Activated CD4-positive, alpha-beta T cell treated with anti-CD3 and anti-CD28 coated beads for 36 hours (primary cell): ENCODE measurements at places on chromosomes 6 and 20. TPM values are rescaled to one million over a fixed set of nuclear protein-coding genes. Genes with fewer than 3 reads are reported as not detected.

DNA sequence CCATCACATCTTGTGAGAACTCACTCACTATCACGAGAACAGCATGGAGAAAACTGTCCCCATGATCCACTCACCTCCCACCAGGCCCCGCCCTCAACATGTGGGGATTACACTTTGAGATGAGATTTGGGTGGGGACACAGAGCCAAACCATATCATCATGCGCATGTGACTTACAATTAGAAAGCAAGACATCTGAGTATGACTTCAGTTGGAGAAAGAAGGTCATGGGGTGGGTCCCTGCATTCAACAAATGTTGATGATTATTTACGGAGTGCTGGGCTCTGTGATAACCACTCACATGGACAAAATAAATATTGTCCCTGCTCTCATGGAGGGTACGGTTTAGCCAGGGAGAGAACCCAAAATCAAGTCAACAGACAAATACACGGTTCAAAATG, 37.9 kb downstream of the VSTM2L start:
- no peak for DNase-seq

GRCh38 chr6:119497988-119498727, 148.6 kb upstream of the MAN1A1 start:
- no peak for DNase-seq

DNA sequence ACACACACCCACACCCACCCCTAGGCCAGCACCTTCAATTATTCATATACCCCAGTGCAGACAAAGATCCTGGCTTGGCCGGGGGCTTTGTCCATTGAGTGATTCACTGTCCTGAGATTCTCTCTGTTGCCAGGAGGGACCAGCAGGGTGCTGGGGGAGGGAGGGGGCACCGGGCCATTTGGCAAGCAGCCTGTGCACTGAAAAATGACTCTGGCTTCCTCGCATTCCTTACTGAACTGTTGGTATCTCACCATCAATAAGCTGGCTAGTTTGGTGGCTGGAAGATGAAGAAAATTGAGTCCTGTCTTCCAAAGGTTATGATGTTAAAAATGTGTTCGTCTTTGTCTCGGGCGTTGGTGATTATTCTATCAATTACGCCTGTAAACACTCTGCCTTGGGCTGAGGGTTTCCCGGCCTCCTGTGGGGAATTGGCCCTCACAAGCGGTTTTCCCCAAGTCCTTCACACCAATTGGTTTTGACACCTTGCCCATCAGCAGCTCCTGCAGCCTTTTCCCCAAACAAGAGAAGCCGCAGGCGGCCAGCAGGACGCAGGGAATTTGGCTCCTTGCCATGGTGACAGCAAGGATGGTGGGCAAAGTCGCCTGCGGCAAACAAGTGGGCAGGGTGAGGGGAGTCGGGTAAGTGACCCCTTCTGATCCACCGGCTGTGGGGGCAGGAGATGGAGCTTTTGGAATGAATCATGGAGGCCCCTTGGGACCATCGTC, 4.9 kb downstream of the VSTM2L start:
- DNase-seq: no peak

DNA sequence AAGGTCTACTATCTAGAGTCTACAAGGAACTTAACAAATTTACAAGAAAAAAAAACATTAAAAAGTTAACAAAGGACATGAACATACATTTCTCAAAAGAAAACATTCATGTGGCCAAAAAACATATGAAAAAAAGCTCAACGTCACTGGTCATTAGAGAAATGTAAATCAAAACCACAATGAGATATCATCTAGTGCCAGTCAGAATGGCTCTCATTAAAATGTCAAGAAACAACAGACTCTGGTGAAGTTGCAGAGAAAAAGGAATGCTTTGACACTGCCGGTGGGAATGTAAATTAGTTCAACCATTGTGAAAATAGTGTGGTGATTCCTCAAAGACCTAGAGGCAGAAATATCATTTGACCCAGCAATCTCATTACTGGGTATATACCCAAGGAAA, 48.3 kb downstream of the OGFRL1 start:
- no peak for DNase-seq

GRCh38 chr6:68427630-68428029, 207.5 kb upstream of the ADGRB3 start:
- no peak for DNase-seq

DNA sequence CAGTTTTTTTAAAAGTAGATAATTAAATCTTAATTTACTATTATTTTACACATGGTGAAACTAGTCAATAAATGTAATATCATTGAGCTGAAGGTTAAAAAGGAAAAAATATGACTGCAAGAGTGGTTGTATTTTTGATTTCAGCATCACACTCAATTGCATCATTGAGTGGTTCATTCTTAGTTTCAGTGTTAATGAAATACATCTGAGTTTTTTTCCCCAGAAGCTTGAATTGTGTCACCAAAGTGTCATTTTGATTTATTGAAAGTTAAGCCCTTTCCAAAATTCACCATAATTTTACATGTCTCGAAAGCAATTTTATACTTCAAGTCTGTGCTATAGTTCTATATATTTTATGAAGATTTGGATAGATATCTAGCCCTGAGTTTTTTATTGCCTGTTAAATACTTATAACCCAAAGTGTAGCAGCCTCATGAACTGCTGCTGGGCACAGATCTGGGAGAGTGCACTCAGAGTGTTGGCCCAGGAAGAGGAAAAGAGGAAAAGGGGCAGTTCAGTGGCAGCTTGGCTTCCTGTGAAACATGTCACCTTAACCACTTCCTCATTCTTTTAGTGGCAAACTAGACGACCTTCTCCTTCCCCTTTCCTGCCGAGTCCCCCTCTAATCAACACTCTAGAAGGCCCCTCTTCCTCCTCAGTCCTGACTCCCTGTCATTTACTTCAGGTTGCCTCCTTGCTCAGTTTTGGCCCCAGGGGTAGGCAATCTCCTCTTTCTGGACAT, 140.7 kb downstream of the ESR1 start:
- no peak for DNase-seq

DNA sequence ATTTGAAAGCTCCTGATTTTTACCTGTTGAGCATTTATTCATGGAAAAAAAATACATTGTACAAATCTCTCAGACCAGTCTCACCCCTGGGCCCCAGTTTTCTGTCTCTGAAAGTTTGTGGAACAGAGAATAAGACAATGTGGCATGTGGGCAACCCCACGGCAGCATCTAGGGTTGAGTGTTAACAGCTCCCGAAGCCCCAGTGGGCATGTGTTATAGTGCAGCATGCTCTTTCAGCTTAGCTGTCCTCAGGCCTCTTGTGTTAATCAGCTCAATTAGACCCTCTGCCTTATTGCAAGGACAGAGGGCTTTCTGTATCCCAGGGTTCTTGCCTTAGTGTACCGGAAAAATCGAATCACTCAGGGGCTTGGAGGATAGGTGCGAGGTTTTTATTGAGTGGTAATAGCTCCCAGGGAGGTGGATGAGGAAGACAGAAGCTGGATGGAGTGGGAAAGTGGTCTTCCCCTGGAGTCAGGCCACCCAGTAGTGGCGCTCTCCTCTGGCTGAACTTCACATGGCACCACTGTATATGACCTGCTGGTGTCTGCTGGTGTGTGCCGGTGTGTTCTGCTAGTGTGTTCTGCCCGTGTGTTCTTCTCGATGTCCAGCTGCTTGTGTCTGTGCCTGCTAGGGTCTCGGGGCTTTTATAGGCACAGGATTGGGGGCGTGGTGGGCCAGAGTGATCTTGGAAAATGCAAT, 382.8 kb downstream of the EPM2A start:
- no peak for DNase-seq

DNA sequence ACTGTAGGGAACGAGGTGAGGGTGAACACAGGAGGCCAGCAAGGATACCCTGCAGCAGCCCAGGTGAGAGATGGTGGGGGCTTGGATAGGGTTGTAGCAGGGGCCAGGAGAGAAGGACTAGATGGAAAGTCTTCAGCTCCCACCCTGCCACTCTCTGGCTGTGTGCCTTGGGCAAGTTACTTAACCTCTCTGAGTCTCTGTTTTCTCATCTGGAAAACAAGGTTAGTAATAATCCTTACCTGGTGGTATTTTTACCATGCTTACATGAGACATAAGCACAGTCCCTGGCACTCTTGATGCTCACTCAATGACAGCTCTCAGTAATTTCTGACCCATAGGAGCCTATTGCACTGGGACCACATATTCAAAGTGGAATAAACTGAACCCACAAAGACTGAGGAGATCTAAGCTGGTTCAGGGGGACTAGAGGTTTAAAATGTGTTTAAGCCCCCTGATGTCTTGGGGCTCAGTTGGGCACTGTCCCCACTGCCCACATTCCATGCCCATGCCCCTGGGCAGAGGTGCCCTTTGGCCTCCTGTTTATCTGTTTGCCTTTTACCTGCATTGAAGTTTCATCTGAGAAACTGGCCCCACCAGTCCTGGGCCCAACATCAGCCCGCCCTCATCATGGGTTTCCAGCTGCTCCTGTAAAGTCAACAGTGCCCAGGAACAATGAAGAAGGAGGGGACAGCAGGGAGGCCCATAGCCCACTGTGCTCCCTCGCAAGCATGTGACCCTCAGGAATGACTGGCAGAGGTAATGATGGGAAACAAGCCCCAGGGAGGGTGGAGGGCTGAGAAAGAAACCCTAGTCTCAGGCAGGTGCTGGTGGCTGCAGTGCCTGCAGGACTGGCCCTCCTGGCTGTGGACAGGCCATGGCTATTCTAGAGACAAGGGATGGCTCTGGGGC, 104.0 kb downstream of the VEGFA start:
- DNase-seq: no peak

DNA sequence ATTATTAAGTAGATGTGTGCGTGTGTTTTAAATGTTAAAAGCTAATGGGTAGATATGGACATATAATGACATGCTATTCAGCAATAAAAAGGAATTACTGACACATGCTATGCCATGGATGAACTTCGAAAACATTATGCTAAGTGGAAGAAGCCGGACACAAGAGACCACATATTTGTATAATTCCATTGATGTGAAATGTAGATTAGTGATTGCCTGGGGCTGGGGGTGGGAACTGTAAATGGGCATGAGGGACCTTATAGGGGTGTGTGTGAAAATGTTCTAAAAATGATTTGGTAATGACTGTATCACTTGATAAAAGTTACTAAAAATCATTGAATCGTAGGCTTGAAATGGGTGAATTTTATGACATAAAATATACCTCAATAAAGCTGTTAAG, 104.5 kb upstream of the BEND3 start:
- DNase-seq: no peak

DNA sequence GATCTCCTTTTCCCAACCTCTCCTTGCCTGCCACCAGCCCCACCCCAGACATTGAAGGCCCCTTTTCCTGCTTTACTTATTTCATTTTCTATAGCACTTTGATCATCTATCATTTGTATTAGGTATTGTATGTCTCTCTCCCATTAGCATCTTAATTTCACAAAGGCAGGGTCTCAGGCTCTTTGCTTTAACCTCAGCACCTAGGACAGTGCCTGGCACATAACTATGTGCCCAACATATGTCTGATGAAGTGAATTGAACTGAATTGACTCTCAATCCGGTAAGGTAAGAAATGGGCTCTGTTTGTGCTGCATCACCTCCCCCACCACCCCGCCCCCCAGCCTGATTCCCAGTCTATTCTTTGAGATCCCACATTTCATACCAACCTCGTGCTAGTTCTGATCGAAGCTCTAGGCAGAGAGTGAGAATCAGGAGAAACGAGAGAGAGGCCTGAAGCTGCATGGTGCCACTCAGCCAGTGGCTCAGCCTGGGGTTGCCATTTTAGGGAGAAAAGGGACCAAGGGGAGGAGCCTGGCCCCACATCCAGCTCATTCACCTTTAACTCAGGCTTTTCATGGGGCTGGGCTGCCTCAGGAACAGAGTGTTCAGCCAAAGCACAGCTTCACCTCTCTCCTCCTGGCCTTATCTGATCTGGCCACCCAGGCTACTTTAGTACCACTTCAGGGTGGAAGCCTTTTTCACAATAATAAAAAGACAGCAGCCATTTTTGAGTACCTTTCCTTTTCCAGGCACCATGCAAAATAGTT, at the start of gene SPINT3:
SPINT3 (minus strand) TSS at position 476 of the 767 bp plus-strand sequence; CDS start at position 462, 14 bp downstream.
- DNase-seq: no peak

GRCh38 chr6:157464653-157465535, 83.9 kb downstream of the ZDHHC14 start:
- no peak for DNase-seq

DNA sequence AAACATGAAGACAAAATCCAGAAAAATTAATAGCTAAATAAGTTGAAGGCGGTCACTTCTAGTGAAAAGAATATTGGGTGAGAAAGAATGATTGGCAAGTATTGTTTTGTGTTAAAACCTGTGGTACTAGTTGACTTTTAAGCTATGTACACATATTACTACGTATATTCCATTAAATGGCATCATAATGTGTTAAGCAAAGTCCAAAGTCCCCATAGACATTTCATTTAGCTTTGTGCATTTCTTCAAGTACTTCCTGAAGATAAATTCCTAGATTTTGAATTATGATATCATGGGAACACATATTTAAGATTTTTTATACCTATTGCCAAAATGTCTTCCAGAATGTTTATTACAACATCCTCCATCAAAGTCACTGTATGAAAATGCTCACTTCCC, 272.7 kb upstream of the IRAK1BP1 start:
- no peak for DNase-seq

- no peak for DNase-seq
Observed at GRCh38 chr6:43984442-43985321, 142.6 kb downstream of the MRPL14 start.

GRCh38 chr6:74967821-74968220, 238.0 kb downstream of the COL12A1 start:
- DNase-seq: no peak

DNA sequence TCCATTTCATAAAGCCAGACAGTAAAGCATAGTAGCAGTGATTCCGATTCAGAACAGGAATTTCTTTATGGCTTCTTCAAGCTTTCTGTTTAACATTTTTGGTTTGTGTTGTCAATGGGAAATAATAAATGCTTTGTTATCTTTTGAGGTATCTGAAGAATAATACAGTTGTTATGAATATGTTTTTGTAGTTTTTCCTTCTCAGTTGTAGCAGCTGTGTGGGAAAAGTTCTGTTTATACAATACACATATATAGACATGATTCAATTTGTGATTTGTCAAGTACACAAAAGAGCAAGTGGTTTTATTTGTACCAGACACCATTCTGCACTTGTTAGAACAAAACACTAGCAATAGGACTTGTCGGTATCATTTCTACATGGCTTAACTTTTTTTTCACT, 96.6 kb downstream of the CDYL start:
- DNase-seq: no peak

The SLC35D3 gene
- total RNA-seq: not detected

The PRICKLE4 gene
- not detected for total RNA-seq

The HEY2 gene
- not detected for total RNA-seq

The IP6K3 gene
- total RNA-seq: not detected

The NR2E1 gene
- total RNA-seq: not detected

The EBF4 gene
- total RNA-seq: 4.3 TPM

The GMEB2 gene
- 14.0 TPM for total RNA-seq

The HSPA1B gene
- 54.6 TPM for total RNA-seq

The SLC29A1 gene
- 59.8 TPM for total RNA-seq

The TPD52L1 gene
- total RNA-seq: 1.4 TPM

The FKBP5 gene
- 140 TPM for total RNA-seq
